ENCODE measurements at places on chromosomes 4 and X.

- no peak for DNase-seq
These were observed 660 bp downstream of the WWC2 start for GRCh38 chr4:183099537-183100297.

DNA sequence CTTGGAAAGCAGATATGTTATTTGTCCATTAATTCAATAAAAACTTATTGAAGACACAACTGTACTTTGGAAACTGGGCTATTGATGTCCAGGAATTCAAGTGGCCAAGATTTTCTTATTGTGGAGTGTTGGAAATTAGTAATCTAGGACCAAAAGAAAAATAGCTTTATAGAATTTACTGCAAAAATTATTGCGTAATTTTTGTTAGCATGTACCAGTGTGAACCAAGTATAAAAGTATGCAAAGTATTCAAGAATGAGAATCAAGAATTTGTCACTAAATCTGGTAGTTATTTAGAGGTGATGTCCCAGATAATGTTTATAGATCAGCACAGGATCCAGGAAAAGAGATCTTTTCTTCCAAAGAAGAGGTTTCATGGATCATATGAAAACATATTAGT, 468.9 kb upstream of the CTSO start:
- DNase-seq, result no peak

DNA sequence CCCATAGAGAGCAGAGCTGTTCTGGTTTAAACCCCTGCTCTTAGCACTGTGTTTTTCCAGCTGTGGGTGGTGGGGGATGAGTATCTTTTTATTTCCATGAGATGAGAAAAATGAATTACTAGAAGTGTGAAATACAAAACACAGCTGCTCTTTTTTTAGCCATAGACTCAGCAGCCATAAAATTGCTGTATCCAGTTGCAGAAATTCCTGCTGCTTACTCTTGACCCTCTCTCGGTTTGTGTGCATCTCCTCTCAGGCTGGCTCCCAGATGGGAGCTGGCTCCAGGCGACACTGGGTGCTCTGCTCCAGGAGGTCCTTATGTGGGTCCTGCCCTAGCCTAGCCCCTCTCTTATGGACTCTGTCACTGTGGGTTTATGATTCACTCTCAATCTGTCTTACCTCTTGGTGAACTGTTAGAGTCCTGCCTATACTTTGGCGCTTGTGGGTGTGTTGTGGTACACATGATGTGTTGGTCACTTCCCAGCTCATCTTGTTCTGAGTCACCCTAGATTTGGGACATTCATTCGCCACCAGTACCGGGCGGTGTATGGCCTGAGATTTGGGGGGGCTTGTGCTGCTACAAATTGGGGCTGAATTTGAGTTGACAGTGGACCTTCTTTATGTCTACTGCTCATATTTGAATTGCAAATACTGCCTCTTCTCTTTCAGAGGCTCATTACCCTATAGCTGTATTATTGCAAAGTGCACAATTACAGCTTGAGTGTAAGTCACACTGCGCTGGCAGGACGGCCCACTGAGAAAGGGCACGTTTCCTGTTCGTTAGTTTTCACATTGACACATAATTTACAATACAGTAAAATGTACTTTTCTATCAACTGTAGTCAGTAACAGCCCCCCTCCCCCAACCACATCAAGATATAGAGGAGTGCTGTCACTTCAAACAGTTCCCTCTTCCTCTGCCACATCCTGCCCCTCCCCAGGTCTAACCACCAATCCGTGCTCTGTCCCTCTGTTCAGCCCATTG, 46.9 kb upstream of the MSANTD1 start:
- DNase-seq, result no peak

DNA sequence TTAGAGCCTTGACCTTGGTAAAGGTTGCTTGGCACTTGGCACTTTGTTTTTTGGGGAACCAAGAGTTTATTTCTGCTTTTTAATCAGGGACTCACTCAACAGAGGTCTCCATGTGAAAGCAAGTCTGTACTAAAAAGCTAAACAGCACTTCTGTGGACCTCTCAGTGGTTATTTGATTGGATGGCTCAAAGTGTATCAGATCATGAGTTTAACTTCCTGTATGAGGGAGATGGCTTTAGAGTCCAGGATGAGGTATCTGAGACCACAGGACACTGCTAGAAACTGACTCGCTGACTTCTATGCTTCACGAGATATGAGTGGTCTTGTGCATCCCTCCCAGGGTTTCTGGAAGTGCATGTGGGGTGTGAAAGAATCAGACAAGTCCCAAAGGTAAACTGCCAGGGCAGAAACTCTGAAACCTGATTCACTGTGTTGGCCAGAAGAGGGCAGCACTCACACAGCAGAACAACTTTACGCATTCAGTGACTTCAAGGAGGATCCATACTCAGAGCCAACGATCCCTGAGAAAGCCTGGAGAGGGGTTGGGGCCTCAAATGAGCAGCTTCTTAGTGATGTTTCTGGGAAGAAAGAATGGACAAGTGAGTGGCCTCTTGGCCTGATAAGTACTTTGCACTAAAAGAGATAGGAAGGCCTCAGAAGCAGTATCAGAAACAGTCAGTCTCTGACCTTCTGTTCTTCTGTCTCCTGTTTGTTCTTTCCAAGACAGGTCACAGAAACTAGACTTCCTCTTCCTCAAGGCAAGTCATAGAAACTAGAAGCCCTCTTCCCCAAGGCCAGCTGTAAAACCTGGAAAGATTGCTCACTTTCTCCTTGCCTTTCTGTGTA, 220.3 kb upstream of the CXCL13 start:
- DNase-seq, result peak; percentile 55

DNA sequence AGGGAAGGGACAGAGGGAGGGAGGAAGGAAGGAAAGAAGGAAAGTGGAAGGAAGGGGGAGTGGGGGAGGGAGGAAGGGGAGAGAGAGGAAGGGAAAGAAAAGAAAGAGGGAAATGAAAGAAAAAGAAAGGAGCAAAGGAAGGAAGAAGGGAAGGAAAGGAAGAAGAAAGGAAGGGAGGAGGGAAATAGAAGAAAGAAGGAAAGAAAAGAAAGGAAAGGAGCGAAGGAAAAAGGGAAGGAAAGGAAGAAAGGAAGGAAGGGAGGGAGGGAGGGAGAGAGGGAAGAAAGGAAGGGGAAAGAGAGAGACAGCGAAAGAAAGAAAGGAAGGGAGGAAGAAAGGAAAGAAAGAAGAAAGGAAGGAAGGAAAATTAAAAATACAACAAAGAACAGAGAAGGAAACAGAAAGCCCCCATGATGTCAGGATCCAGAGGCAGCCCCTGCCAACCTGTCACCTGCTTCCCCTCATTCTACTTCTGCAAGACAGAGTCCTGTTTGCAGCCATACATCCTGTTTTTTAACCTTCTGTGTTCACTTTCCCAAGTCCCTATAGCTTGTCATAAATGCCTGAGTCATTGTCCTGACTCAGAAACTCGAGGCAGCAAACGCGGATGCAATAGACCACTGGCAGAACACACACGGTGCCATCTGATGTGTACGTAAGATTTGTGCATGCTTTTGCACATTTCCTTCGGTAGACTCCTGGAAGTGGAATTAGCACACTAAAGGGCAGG, 77.0 kb upstream of the C4orf50 start:
- no peak for DNase-seq

GRCh38 chr4:129604632-129605255, 508.8 kb downstream of the C4orf33 start:
- no peak for DNase-seq

DNA sequence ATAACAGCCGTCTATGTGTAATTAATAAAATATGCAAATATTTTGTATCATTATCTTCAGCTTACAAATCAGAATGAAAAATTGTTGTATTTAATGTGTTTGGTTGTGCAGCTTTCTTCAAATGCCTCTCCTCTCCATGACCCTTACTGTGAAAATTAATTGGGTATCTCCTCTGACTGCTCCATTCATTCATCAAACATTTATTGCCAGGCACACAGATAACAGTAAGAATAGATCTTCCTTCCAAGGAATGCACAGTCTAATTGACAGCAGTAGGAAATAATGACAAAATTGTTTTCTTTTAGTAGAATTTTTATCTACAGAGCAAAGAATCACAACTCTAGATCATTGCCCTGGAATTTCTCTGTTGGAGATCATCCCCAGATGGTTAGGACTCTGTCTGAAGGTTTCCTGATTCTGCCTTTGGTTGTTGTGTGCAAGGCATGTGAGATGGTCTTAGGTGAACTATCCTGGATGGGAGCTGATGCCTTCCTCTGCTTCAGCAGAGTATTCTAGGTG, 395.0 kb upstream of the FAT1 start:
- peak; percentile 45 for DNase-seq

DNA sequence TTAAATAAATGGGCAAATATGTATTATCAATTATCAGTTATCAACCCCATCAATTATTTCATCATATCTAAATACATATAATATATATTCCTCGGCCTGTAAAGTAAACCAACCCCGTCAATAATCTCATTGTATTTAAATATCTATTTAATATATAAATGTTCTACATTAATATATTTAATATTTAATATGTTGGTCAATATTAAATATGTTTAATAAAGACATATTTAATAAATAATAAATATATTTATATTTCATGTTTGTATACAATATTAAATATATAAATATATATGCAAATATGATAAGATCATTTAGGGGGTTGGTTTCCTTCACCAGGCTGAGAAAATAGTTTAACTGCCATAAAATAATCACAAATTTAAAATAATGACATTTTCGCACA, 6.4 kb upstream of the TMEM144 start:
- DNase-seq, result no peak

DNA sequence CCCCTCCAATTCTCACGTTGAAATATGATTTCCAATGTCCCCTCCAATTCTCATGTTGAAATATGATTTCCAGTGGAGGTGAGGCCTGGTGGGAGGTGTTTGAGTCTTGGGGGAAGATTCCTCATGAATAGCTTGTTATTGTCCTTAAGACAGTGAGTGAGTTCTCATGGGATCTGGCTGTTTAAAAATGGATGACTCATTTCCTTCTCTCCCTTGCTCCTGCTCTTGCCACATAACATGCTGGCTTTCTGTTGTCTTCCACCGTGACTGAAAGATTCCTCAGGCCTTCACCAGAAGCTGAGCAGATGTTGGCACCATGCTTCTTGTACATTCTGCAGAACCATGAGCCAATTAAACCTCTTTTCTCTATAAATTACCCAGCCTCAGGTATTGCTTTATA, 346.8 kb upstream of the TECRL start:
- DNase-seq, result peak; percentile 35

DNA sequence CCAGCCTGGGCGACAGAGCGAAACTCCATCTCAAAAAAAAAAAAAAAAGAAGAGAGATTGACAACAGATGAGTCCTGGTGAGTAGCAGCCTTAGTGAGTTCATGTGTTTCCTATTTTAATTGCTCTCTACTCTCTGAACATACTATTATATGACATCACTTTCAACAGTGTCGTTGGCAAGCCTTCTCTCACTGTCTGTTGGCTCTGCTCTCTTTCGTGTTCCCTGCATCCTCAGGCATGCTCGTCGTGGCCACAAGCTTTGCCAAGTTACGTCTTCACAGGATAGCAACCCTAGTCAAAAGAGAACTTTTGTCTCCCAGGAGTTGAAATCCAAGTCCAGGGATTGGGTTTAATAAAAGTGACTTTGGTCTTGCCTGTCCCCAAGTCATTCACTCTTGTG, 117.1 kb upstream of the EGFL6 start:
- DNase-seq, result no peak

- DNase-seq, result no peak
These were observed 7.1 kb downstream of the CCDC160 start for GRCh38 chrX:134244043-134244442.

Data from kidney glomerular epithelial cell (primary cell).